Cardiac atrium fibroblast (primary cell): ENCODE measurements at places on chromosomes 12 and 14. TPM values are rescaled to one million over a fixed set of nuclear protein-coding genes. Genes with fewer than 3 reads are reported as not detected.

Gene GLI1
- not detected in 2 replicates for total RNA-seq

Gene COCH
- 0.32 and 1.3 TPM in 2 replicates for total RNA-seq

Gene KLHL33
- total RNA-seq, result 0.49 TPM in 1 of 2 replicates, not detected in the other

Gene C14orf39
- not detected in 2 replicates for total RNA-seq

Gene FAIM2
- 18.8 and 21.5 TPM in 2 replicates for total RNA-seq

Gene DHH
- total RNA-seq, result not detected in 2 replicates

Gene PDZRN4
- not detected in 2 replicates for total RNA-seq

Gene RNASE7
- total RNA-seq, result not detected in 2 replicates

Gene GPR84
- total RNA-seq, result not detected in 2 replicates

Gene GZMB
- not detected in 2 replicates for total RNA-seq

Gene MYH7
- total RNA-seq, result not detected in 2 replicates

Gene IAPP
- not detected in 2 replicates for total RNA-seq

Gene KANSL2
- 19.9 and 52.3 TPM in 2 replicates for total RNA-seq

Gene TAS2R10
- 0.36 TPM in 1 of 2 replicates, not detected in the other for total RNA-seq

Gene WNT1
- total RNA-seq, result not detected in 2 replicates

Gene ADAM21
- total RNA-seq, result 1.3 and 1.4 TPM in 2 replicates

Gene TRPV4
- 0.65 and 1.1 TPM in 2 replicates for total RNA-seq

Gene RASAL1
- not detected in 2 replicates for total RNA-seq

Gene AVPR1A
- total RNA-seq, result not detected in 2 replicates

Gene ACADS
- 11.7 and 22.4 TPM in 2 replicates for total RNA-seq

Gene ANO4
- 4.0 and 5.3 TPM in 2 replicates for total RNA-seq

Gene ACRBP
- total RNA-seq, result 0.32 TPM in 1 of 2 replicates, not detected in the other

Gene FOXJ2
- 8.1 and 8.4 TPM in 2 replicates for total RNA-seq

Gene IL26
- 0.32 TPM in 1 of 2 replicates, not detected in the other for total RNA-seq

Gene TBK1
- total RNA-seq, result 11.3 and 13.2 TPM in 2 replicates

Gene HOTAIR
- not detected in 2 replicates for total RNA-seq

Gene SIX6
- total RNA-seq, result not detected in 2 replicates

Gene ACACB
- 0.90 and 0.97 TPM in 2 replicates for total RNA-seq

Gene VTI1B
- total RNA-seq, result 47.5 and 53.1 TPM in 2 replicates

Gene POTEG
- total RNA-seq, result not detected in 2 replicates

Gene HNF1A
- total RNA-seq, result 0.32 TPM in 1 of 2 replicates, not detected in the other

Gene MFAP5
- total RNA-seq, result 13.0 and 22.7 TPM in 2 replicates

Gene OR4Q3
- total RNA-seq, result not detected in 2 replicates

Gene GRIN2B
- not detected in 2 replicates for total RNA-seq

Gene TEX52
- total RNA-seq, result not detected in 2 replicates

Gene FIGNL2
- not detected in 2 replicates for total RNA-seq

Gene FOXM1
- total RNA-seq, result 11.7 and 18.8 TPM in 2 replicates

Gene KLRD1
- total RNA-seq, result not detected in 2 replicates

Gene TCL1A
- total RNA-seq, result not detected in 2 replicates

Gene SLC35F4
- not detected in 2 replicates for total RNA-seq

Gene FICD
- 7.9 and 8.3 TPM in 2 replicates for total RNA-seq

Gene OTOGL
- 0.81 and 1.1 TPM in 2 replicates for total RNA-seq
